ENCODE measurements at places on chromosomes 1 and 21. TPM values are rescaled to one million over a fixed set of nuclear protein-coding genes. Genes with fewer than 3 reads are reported as not detected.

DNA sequence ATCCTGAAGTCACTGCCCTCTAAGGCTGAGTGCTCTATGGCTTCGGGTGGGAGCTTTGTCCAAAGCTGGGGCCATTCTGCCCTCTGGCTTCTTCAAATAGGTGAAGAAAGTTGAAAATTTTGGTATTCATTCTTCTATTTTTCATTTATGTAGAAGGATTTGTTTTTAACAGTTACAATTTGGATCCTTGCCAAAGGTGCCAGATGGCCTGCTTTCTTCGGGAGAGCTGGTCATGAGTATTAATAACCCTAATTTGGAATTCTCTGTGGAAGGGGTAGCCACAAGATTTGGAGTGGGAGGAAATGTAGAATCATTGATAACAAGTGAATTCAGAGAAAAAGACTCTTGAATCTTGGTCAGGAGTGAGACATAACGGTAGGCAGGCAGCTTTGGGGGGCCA is 370.4 kb upstream of the ST6GALNAC5 start:
- no peak for DNase-seq

- peak; percentile 51 for DNase-seq
Observed at GRCh38 chr1:43522776-43523480, 7.8 kb upstream of the PTPRF start.

DNA sequence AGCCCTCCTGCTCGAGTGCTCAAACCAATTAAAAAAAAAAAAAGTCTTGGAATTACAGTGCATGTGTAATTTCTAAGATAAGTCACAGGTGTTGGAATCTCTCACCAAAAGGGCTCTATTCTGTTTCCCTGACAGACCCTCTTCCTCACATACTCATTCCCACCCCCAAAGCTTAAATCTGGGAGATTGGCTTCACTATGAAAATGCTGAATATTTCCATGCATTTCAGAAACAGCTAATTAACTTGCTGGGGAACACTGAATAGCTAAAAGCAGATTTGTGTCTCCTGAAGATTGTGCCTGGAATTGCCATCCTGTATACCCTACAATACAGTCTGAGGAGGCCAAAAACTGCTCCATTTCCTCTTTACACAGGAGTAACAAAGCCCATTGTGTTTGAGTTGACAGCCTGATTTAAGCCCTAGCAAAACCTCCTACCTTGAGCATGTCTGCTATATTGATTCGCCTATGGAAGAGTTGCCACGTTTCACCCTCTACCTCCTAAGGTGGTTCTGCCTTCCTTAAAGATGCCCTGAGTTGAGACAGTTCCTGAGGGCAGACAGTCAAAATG is 1.4 kb upstream of the PIK3R3 start:
- no peak for DNase-seq

DNA sequence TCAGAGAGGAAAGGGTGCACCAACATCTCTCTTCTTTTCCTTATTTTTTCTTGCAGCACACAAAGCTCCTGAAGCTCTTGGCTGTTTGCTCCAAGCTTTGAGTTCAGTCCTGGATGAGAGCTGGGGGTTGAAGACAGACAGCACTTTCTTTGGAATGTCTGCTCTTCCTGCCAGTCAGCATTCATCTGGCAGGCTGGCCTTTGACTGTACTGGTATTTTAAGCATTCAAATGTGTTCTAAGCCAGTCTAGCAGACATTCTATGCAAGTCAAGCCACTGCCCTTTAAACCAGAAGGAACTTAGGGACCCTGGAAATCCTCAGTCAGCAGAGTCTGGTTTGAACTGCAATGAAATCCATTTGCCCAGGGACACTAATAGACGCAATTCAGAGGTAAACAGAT is 45.0 kb downstream of the XCL1 start:
- DNase-seq, result no peak

The TBCE gene
- 11.8 TPM for total RNA-seq
